ENCODE measurements at places on chromosomes 5 and 9. TPM values are rescaled to one million over a fixed set of nuclear protein-coding genes. Genes with fewer than 3 reads are reported as not detected.

The PLAC8L1 gene
- total RNA-seq: 0.34 TPM

The NUDT12 gene
- total RNA-seq: 6.4 TPM

The DND1 gene
- 1.2 TPM for total RNA-seq

The ABLIM3 gene
- 3.5 TPM for total RNA-seq

The PGM5 gene
- total RNA-seq: 3.2 TPM

The IRX4 gene
- 0.53 TPM for total RNA-seq

The LMX1B gene
- 0.85 TPM for total RNA-seq

The ABCA1 gene
- 8.4 TPM for total RNA-seq

The FAXDC2 gene
- 4.5 TPM for total RNA-seq

The OR1J2 gene
- not detected for total RNA-seq

The LRRC19 gene
- not detected for total RNA-seq

The CDC20B gene
- not detected for total RNA-seq

The HTR1A gene
- not detected for total RNA-seq

The RALGPS1 gene
- 3.2 TPM for total RNA-seq

The ARL14EPL gene
- total RNA-seq: 2.3 TPM

The HINT2 gene
- total RNA-seq: 95.7 TPM

The PLEKHG4B gene
- 0.83 TPM for total RNA-seq

The PCDHA2 gene
- total RNA-seq: 1.3 TPM
